ENCODE measurements at places on chromosomes 1 and 21. TPM values are rescaled to one million over a fixed set of nuclear protein-coding genes. Genes with fewer than 3 reads are reported as not detected.

DNA sequence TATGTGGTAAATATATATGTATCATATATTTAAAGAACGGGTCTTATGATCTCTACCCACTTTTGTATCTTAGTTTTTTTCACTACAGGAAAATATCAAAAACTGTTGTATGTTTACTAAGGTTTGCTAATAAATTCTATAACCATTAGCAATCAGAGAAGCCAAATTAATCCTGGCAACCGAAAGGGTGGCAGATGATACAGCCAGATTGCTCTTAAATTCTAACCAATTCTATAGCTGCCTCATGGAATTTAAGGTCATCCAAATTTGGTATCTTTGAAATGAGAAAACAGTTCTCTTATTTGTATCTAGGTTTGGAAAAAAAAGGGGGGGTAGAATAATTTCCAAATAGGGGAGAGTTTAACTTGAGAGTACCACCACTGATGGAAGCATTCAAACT, 591.2 kb downstream of the SMYD3 start:
- no peak for DNase-seq

GRCh38 chr21:15080526-15080925, 15.7 kb upstream of the NRIP1 start:
- DNase-seq, result no peak

SLC35F3 gene
- total RNA-seq, result 2.6 TPM

LAX1 gene
- total RNA-seq, result not detected

IL10RB gene
- total RNA-seq, result 5.8 TPM
